Activated CD4-positive, alpha-beta T cell treated with anti-CD3 and anti-CD28 coated beads, Interleukin-2, amount 50 U/mL, for 4 hours (primary cell): ENCODE measurements at places on chromosomes 12 and 14.

GRCh38 chr12:58529897-58530741, 390.2 kb downstream of the LRIG3 start:
- no peak for DNase-seq

DNA sequence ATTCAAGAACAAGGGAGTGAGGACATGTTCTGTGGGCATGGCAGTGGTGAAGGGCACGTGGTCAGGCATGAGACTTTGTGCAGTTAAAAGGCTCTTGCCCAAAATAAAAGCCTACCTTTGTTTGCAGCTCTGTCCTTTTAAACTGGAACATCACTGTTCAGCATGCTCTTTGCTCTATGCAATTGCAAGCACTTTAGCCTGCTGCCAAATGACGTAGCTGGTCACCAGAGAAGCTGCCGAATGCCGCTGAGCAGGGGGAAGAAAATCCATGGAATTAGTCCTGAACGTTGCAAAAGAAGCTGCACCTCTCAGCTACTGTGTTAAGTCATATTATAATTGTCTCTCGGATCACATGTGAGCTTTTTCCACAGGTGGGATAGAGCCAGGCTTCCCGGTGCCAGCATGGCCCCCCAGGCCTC, 176.3 kb upstream of the DIO2 start:
- DNase-seq, result no peak

- DNase-seq, result no peak
These were observed 6.4 kb upstream of the PMCH start for GRCh38 chr12:102204025-102204424.

GRCh38 chr12:7832059-7832696, 40.5 kb downstream of the SLC2A14 start:
- no peak for DNase-seq

DNA sequence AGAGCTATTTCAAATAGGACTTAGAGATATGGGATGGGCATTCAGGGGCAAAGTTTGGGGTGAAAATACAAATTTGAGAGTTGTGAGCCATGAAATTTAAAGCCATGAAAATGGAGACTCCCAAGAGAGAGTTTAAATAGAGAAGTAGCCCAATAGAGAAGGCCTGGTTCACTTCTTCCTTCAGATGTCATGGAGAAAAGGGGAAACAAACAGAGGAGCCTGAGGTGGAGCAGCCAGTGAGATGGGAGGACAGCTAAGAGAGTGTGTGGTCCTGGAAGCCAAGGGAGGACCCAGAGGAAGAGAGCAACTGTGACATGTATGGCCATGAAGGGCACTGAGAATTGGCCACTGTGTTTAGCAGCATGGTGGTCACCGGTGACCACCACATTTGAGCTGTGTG, 12.3 kb upstream of the DYNLL1 start:
- DNase-seq, result no peak

GRCh38 chr14:34496007-34496678, 34.1 kb upstream of the SPTSSA start:
- no peak for DNase-seq

DNA sequence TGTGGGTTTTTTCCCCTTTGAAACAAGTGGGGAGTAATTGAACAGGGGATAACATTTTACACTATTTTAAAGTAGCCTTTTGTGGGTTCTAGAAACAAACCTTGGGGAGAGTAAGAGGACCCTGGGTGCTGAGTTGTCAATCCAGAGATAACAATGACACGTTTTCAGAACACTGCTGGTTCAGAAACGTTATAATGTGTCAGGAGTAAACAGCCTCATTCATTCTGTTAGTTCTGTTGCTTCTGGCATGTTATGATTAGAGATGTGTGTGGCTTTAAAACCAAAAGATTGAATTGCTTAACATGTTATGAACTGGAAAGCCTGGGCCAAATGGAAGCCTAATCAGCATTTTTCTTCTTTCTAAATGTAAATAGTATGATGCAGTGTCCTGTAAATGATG, 680.5 kb upstream of the NOVA1 start:
- DNase-seq, result no peak

GRCh38 chr12:119412811-119413794, 78.6 kb downstream of the CCDC60 start:
- DNase-seq, result no peak

DNA sequence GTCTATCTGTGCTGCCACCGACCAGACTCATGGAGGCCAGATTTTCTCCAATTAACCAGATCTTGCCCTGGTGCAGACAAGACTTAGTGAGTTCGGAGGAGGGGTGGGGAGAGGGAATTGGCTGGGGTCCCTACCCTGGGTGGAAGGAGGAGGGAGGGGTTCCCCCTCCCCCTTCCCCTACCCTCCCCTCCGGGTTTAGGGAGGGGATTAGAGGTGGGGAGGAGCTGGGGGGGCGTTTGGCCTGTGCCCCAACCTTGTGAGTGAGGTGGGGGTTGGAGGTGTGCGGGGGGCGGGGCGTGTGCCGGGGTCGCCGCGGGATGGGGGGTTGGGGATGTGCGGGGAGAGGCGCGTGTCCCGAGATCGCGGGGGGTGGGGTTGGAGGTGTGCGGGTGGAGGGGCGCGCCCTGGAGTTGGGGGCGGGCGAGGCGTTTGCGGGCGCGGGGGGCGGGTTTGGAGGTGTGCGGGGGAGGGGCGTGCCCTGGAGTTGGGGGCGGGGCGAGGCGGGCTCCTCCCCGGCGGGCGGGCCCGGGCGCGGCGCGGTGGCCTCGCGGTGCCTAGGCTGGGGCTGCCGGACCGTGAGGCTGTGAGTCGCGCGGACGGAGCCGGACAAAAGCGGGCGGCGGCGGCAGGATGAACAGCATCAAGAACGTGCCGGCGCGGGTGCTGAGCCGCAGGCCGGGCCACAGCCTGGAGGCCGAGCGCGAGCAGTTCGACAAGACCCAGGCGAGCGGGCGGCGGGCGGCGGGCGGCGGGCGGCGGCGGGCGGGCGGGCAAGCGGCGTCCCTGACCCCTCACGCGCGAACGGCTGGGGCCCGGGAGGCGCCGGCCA, at the start of gene HIP1R:
Gene HIP1R, plus strand, starts transcription at position 537 of the 829 bp plus-strand sequence. Its CDS starts 94 bp downstream, at position 631.
- peak; percentile 55 for DNase-seq

DNA sequence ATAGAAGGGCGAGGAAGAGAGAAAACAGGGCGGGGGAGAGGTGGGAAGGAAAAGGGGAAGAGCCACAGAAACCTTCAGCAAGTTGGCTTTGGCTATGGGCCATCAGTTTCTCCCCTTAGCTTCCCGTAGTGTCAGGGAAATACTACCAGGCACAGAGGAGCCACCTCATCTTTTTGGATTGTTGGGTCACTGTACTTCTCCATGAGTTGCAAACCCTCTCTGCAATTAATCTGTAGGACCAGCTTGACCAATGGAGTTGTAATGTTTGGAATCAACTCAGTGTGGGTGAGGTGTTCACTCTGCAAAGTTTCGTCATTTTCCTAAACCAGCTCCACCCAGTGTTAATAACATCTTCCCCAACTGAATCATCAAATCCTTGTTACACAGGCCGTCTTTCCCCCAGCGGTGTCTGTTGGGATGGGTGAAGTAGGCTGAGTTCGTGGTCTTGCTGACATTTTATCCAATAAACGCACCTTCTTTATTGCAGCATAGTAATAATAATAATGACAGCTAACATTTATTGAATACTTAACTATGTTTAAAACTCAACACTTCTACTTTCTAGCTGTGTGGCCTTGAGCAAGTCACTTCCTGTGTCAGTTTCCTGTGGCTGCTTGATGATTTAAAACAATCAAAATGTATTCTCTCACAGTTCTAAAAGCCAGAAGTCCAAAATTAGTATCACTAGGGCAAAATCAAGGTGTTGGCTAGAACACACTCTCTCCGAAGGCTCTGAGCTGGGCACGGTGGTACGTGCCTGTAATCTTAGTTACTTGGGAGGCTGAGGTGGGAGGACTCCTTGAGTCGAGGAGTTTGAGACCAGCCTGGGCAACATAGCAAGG, 8.1 kb upstream of the GLTP start:
- DNase-seq, result no peak

- no peak for DNase-seq
These were observed 62.0 kb downstream of the WSCD2 start for GRCh38 chr12:108191086-108191485.

DNA sequence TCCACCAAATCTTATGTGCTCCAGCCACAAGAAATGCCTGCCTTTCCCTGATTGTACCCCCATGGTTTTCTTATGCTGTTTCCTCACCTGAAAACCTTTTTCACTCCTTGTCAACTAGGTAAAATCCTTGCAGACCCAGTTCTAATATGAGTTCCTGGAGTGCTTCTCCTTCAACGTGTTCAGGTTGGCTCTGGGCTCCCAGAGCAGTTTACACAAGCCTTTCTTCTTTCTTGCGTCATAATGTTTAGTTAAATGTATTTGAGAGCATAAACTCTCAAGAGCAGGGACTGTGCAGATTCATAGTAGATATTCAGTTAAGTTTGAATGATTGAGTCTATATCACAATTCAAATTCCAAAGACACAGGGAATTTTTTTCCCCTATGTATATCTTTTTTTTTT, 484.8 kb upstream of the CCDC196 start:
- no peak for DNase-seq

DNA sequence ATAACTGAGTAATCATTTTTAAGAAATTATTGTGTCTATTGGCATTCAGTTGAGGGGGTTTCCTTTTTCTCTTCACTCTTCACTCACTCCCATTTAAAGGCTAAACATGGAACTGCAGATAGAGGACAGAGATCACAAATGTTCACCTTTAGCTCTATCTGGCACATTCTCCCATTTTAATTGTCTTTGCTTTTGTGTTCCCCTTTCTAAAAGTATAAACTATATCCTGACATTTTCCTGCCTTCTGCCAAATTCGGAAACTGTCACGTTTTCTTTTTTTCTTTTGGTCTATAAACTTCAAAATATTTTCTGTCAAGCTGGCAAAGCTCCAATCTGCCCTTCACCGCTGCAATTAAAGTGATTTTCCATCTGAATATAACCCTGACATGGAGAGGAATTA, 219.8 kb upstream of the CDKN3 start:
- no peak for DNase-seq

DNA sequence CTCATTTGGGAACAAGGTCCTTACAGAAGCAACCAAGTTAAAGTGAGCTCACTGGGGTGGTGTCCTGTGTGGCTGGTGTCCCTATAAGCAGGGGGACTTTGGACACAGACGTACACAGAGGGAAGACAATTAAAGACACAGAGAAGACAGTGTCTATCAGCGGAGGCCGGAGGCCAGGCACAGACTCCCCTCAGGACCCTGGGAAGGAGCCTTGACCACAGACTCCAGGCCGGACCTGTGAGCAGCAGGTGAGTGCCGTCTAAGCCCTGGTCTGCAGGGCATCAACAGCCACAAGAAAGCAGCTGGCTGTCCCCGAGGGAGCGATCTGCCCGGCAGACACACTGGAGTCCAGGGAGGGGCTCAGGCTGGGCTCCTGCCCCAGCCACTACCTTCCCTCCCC, 219.1 kb upstream of the C14orf180 start:
- no peak for DNase-seq

- DNase-seq, result no peak
These were observed 13.7 kb downstream of the TRMT61A start for GRCh38 chr14:103542605-103543088.

GRCh38 chr14:51546603-51547258, 105.0 kb upstream of the FRMD6 start:
- DNase-seq, result no peak

DNA sequence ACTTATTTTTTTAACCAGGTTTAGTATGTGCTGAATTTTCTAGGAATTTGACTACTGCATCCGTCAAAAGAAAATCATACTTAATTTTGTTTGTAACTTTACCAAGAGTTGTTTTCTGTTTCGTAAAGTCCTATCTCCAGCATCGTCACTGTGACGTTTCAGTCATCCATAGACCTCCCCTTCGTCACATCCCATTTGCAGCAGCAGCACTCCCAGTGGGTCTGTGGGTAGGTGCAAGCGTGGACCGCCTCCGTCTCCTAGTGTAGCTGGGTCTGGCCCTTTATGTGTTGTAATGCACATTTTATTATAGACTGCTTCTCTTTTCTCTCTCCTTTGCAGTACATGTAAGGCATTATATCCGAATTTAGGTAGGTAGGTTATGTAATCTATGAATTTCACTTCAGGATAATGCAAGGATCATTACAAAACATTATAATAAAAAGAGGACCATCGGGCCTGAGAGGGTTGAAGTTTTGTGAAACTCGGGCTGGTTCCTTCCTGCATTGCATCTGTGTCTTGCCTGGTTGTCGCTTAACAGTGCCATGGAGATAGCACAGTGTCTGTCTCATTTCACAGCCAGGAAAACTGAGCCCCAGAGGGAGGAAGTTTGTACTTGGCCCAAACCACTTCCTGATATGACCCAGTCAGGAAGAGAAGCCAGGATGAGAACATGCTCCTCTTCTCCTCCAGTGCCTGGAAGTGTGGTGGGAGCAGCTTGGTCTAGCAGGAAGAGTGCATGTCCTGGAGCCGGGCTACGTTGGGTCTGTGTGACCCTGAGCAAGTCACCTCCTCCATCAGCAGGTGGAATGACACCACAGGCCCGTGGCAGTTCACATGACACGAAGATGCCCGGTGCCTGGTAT, 41.3 kb downstream of the EVL start:
- DNase-seq, result peak; percentile 45

- no peak for DNase-seq
These were observed 5.6 kb downstream of the ERH start for GRCh38 chr14:69392481-69392880.

GRCh38 chr12:89098441-89099112, 253.7 kb downstream of the DUSP6 start:
- DNase-seq, result no peak

GRCh38 chr12:84601483-84601882, 311.1 kb downstream of the SLC6A15 start:
- no peak for DNase-seq
